ENCODE measurements at places on chromosomes 1 and 21.
A peak's percentile ranks its signal among the peaks of the same experiment; 100 is the strongest.

- DNase-seq = no peak
These were observed 6.4 kb downstream of the CLDN19 start for GRCh38 chr1:42733415-42734200.

DNA sequence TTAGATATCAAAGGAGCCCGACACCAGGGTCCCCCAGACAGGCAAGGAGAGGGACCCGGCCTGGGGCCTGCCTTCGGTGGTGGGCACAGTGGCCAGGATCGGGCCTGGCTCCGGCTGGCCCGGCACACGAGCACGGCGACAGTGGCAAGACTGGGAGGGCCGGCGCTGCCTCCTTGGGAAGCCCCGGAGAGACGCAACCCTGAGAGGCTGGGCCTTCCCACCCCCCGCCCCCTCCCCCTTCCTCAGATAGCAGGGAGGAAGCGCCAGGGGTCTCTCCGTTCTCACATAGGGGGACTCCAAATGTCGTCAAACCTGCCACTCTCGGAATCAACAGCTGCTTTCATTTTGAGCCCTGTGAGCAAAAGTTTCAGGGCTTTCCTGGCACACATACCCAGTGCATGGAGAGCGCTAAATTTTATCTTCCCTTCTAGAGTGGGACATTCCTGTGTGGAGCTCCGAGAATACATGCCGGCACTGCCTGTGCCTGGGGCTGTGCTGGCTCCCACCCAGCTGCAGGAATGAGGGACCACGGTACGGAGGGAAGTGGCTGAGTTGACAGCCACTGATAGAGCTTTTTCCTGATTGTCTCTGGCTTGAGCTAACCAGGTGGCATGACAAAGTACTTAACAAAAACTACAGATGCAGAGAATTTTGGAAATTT lies 62.4 kb downstream of the CD247 start:
- DNase-seq = peak; percentile 41

- DNase-seq = no peak
These were observed 36.0 kb downstream of the CAPN2 start for GRCh38 chr1:223748405-223748772.

DNA sequence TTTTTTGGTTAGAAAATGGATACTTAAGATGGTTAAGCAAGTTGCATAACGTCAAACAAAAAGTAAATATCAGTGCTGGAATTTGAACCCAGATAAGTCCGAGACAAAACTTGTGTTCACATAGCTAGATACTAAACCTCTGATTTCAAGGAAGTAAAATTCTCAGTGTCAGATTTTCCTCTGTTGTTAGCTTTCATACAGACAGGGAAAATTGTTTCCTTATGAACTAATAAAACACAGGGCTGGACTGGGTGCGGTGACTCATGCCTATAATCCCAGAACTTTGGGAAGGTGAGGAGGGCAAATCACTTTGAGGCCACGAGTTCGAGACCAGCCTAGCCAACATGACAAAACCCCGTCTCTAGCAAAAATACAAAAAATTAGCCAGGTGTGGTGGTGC lies 51.3 kb downstream of the PCNX2 start:
- DNase-seq = no peak

DNA sequence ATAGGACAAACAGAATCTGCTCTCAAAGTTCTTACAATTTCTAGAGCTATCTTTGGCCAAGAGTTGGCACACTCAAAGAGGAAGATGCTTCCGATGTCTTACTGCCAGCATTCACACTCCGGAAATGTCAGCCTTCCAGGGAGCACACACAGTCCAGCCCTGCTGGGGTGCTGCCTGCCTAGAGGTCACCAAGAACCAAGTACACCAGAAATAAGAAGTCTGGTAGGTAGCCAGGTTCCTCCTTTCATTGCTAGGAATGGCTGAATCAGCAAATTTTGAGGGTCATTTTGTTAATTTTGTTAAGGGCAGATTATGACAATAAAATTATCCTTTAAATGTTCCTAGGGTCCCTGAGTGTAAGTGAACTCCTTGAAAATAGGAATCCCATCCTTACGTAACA lies 77.5 kb downstream of the PLPP3 start:
- no peak for DNase-seq

DNA sequence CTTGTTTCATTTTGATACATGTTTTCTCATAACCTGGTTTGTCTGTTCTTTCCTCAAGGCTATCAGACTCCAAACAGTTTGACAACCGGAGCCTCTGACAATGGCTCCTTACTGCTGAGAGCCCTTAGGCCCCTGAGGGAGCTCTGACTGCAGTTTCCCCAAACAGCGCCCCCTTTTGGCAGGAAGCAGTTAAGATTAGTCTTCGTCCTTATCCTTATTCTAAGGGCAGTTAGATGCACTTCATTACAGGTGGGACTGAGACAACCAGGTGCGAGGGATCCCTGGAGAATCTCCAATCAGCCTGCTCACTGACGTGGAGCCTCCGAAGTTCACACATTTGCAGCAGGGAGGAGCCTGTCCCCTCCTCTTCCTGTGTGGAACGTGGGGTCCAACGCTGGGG lies 393.1 kb downstream of the BRINP3 start:
- peak; percentile 20 for DNase-seq

GRCh38 chr1:243596431-243597062 lies 253.5 kb downstream of the AKT3 start:
- DNase-seq = no peak

GRCh38 chr1:15915991-15916390 lies 59.9 kb downstream of the ZBTB17 start:
- no peak for DNase-seq

GRCh38 chr1:171290621-171291020 lies 23.4 kb upstream of the FMO4 start:
- no peak for DNase-seq

DNA sequence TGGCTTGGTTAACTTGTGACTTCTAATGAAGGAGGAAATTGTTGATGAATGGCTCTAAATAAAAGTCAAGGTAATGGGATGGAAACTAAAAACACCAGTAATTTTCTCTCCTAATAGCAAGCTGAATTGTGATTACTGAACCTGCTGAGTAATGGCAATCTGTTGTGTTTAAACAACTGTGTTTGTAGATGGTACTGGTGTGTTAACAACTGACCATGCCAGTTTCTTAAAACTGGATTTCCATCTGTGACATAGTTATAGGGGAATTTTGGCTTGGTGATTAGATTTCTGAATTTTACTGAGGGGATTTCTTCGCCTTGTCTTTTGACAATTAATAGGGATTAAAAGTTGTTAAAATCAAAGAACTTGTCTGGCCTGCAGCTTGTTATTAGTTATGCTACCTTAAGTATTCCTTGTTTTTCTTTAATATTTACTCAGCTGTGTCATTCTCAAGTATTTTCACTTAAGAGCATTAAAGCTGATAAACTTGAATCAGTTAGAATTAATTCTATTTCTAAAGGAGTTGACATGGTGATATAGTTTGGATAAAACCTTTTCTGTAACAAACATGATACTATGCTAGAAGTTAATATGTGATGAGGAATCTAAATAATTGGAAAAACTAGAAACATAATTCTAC lies 7.9 kb upstream of the ERO1B start:
- DNase-seq = no peak

- DNase-seq = no peak
These were observed 1206.4 kb upstream of the ADGRL4 start for GRCh38 chr1:80212948-80213347.

DNA sequence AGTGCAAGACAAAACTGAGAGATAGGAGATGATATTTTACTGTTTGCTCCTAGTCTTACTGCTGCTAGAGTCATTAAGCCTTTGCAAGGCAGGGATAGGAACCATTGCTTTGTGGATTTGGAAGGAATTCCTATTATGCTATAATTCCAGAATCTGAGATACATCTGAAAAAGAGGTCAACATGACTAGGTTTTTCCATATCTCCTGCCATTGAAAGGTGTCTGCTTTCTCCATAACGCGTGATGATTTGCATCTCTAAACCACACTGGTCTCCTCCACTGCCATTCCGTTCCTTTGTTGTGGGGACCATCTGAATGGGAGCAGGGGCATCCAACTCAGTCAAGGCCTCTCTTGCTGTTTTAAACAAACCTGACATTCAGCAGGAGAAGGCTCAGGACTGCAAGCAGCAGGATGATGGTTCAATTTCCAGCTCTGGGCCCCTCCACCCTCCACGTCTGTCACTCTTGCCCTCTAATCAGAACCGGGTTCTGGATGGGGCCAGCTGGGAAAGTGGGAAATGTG lies 45.2 kb downstream of the PLPP3 start:
- no peak for DNase-seq

DNA sequence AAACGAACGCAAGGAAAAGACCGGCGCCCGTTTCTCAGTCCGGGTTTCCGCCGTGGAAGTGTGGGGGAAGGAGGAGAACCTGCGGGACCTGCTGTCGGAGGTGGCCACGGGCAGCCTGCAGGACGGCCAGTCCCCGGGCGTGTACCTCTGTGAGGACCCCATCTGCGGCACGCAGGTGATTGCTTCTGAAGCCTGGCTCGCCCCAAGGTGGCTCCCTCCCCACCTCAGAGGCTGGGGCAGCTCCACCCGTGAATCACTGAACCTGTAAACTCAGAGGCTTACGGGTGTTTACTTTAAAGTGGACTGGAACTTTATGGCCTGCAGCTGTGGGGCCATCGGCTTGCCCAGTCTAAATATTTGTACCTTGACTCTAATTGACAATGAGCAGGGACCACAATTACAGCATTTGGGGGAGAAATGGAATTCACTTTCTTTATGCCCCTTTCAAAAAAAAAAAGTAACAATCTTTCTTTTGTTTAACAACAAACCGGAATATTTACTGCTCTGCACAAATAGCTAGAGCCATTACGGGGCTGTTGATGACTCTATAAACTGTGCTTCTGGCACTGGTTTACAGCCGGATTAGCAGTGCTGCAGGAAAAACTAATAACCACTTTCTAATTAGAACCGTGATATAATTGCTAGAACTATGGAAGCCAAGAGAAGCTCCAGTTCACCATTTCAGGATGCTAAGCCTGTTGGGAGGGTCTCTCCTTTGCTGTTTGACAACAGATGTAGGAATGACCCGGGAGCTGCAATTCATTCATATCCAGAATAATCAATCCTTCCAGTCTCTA lies 454.8 kb downstream of the KIF26B start:
- no peak for DNase-seq

- no peak for DNase-seq
These were observed 9.3 kb upstream of the MARCKSL1 start for GRCh38 chr1:32345289-32345827.

DNA sequence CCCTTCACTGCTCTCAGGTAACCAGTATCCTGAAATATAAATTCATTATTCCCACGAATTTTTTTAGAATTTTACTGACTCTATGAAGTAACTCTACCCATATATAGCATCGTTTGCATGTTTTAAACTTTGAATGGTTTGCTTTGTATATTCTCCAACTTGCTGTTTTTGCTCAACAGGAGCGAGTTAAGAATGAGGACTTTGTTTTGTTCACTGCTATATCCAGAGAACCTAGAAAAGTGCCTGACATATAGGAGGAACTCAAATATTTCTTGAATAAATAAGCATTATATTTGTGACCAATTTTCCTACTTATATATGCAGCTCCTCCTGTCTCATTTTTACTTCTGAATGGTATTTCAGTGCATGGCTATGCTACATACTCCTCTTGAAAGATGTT lies 43.4 kb downstream of the NUF2 start:
- no peak for DNase-seq

- DNase-seq = no peak
These were observed 55.9 kb downstream of the HHAT start for GRCh38 chr1:210384625-210385024.

All from HEK293T (cell line).